ENCODE measurements at places on chromosomes 12 and 14.

GRCh38 chr14:93811020-93811419 lies 22.7 kb upstream of the PRIMA1 start:
- no peak for DNase-seq

GRCh38 chr12:105574056-105574715 lies 243.7 kb downstream of the C12orf75 start:
- no peak for DNase-seq

GRCh38 chr14:76936483-76936882 lies 92.0 kb downstream of the IRF2BPL start:
- no peak for DNase-seq

GRCh38 chr12:102746963-102747362 lies 170.1 kb downstream of the PAH start:
- no peak for DNase-seq

- no peak for DNase-seq
Observed at GRCh38 chr14:77882098-77882497, 82.2 kb downstream of the ADCK1 start.

GRCh38 chr12:123941000-123941399 lies 31.6 kb downstream of the CCDC92 start:
- no peak for DNase-seq

GRCh38 chr12:63937378-63938316 lies 93.1 kb downstream of the SRGAP1 start:
- DNase-seq, result no peak

DNA sequence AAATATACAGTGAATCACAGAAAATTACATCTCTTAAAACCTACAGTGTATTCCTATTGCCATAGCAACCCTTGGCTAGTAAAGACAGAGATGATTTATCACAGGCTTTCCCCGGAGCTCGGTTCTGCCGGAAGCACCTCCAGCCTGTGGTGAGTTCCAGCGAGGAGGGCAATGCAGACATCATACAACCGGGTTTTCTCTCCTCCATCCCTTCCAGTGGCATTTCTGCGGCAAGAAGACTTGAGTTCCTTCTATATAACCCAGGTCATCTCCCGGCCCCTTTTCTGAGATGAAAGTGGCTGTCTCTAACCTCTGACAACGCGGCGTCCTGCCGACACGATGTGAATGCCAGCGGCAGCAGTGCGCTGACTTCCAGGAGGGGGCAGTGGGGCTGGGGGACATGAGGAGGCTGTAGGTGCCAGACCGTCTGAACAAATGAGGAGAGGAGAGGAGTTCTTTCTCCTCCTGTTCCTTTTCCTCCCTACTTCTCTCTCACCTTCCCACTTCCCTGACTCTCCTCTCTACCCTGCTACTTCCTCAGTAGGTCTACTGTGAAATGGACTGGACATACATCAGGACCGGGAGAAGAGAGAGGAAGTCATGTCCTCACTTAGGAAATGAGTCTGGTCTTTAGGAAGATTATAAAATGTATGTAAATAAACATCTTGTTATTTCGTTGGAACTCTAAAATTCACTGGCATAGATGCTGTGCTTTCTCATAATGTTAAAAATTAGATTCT lies 68.6 kb upstream of the MAX start:
- DNase-seq, result peak; percentile 2

- no peak for DNase-seq
Observed at GRCh38 chr14:64060199-64060545, 207.4 kb downstream of the SYNE2 start.

- no peak for DNase-seq
Observed at GRCh38 chr12:131987552-131987951, 37.8 kb downstream of the EP400 start.

DNA sequence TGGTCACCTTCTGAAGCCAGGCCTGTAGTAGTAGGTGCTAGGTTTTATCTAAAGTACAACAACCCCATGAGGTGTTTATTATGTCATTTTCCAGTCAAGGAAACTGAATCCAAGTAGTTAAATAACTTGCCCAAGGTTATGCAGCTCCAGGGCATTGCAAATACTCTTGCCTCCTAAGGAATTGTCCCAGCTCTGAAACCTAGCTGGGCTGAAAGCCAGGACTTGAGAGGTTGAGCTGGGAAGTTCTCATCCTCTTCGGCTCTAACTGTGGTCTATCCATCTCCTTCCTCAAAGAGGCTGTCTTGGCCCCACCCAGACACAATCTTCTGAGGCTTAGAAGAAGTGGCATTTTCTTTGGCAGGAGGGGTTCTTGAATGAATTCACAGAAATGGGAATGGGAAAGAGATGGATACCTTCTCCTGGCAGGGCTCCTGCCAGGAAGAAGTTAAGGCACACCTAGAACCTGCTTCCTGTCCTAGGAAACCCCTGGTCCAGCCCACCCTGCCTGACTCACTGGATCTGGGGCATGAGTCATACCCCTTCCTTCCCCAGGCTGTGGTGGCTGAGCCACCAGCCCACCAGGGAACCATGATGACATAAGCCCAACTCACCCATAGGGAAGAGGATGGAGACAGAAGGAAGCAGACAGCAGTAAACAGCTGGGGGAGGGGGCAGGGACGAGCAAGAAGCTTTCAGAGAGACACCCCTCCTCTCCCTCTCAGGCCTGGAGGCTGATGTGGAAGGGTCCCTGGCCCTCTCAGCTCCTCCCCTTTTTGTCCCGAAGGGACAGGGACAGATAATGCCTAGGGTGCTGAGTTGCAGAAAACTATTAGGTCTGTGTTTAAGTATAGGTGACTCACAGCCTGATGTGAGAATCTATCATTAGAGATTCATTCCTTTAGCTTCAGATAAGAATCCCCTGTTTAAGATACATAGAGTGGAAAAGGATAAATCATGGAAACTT lies 2.1 kb upstream of the PLEK2 start:
- peak; percentile 29 for DNase-seq

GRCh38 chr14:67746927-67747326 lies 45.2 kb downstream of the RDH12 start:
- DNase-seq, result no peak

DNA sequence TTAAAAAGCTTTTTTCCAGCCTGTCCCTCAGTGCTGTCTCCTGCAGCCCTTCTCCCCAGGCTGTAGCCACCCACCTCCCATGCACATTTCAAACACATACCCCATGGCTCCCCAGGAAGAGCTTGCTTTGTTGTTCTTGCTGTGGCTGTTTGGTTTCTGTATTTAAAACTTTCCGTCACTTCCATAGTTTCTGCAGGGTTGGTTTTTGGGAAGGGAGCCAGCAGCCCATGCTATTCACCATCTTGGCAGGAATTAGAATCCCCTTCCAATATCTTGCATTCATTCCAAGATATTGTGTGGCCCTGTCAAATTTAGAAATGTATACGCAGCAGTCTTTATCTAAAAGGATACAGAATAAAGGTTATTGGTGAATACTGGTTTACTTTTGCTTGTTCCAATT lies 29.6 kb downstream of the CFAP251 start:
- no peak for DNase-seq

GRCh38 chr14:71659159-71659558 lies 273.1 kb upstream of the RGS6 start:
- no peak for DNase-seq

GRCh38 chr14:97703006-97703760 lies 906.0 kb downstream of the VRK1 start:
- no peak for DNase-seq

GRCh38 chr14:61866932-61867920 lies 105.0 kb downstream of the SNAPC1 start:
- no peak for DNase-seq

- DNase-seq, result no peak
Observed at GRCh38 chr12:73598626-73599025, 939.0 kb upstream of the ATXN7L3B start.

GRCh38 chr14:95504135-95505029 lies 12.1 kb downstream of the SYNE3 start:
- DNase-seq, result no peak

DNA sequence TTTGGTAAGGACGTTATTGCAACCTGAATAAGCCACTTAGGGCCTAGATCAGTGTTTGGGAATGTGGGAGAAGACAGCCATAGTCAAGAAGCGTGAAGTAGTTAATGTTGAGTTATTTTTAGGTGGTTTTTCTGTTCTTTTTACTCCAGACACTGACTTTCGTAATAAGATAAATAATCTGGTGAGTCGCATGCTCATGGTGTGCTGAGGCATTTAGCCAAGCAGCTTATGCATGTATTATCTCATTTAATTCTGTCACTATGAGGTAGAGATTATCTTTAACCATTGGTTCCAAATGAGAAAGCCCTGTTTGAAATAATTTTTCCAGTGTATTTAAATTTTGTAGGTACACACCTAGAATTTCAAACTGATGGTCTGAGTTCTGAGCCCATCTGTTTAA lies 67.3 kb downstream of the RCOR1 start:
- no peak for DNase-seq

DNA sequence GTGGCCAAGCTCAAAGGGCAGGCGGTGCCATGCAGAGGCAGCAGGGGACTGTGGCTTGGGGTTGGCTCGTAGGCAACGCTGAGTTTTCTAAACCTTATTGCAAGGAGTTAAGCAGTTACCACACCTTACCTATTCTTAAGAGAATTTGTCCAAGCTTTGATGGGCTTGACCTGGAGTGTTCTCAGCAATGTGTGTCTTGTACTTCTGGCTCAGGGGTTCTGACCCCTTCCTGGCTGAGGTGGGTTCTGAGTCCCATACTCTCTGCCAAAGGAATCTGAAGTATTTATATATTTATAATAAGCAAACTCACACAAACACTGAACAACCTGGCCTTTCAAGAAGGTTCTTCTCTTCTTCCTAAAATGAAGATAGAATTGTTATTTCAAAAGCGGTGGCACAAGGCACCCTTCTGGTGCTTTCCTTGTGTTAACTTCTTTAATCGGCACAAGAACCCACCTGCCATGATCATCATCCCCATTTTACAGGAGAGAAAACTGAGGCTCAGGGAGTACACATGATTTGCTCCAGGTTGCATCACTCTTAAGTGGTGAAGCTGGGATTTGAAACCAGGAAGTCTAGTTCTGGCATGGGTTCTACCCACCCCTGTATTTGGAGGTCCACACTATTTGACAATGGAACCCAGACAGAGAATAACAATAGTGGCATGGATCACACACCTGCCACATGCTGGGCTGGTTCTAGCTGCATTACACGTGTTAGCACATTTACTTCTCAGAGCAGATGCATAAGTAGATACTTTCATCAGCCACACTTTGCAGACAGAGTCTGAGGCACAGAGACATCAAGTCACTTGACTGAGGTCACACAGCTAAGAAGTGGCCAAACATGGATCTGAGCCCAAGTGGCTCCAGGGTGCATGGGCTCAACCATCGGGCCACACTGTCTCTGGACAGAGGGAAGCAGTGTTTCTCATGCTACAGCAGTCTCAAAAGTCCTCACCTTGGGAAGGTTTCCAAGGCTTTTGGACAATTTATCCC lies 224.0 kb downstream of the AACS start:
- no peak for DNase-seq

- DNase-seq, result no peak
Observed at GRCh38 chr12:75208856-75209811, 505 bp downstream of the KCNC2 start.

GRCh38 chr14:101209594-101209993 lies 306.1 kb upstream of the RTL1 start:
- DNase-seq, result no peak

DNA sequence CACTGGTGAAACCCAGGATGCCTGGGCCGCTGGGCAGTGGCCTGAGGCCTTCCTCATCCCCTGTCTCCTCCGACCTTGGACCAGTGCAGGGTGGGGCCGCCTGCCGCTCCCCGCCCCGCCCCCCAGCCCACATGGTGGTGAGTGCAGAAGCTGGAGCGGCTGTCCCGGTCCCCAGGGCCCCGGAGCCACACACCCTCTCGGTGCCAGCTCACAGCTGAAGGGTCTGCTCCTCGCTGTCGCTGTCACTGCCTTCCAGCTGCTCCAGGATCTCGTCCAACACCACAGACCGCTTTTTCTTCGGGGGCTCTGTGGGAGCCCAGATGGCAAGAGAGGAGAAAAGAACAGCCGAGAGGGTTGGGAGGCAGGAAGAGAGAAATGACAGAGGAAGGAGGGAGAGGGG lies 143.1 kb downstream of the RBM19 start:
- DNase-seq, result no peak

DNA sequence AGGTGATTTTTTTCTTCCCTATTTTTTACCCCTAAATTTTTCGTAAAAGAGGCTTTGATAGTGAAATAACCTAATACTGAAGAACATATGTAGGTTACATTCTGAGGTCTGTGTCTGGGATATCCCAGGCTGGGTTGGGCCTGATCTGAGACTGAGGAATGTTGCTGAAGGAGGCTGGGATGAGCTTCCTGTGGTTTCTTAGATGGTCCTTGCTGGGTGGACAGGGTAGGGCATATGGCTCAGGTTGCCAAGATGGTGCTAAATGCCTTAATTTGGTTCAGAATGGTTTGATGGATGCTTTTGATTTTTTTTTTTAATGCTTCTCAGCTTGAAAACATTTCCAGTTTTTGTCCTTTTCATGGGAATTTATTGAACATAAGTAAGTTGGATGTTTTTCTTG lies 124.6 kb upstream of the PMCH start:
- no peak for DNase-seq

DNA sequence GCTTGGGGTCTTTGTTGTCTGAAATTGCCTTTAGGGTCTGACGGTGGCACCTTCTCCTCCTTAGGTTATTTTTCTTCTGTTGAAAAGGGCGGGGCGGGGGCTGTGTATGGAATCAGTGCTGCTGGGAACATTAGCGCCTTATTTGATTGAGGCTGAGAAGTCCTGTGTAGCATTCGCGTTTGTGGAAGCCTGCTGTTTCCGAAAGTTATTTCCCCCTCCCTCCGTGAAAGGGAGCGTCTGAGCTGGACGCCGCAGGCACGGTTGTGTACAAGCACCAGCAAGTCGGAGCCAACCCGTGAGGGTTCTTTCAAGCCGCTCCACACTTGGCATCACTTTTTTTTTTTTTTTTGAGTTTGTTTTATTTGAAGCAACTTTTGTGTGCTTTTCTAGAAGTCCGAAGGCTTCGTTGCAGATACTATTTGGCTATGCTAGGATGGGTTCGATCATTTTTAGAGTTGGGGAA lies 1.1 kb downstream of the SYNE2 start:
- peak; percentile 35 for DNase-seq

DNA sequence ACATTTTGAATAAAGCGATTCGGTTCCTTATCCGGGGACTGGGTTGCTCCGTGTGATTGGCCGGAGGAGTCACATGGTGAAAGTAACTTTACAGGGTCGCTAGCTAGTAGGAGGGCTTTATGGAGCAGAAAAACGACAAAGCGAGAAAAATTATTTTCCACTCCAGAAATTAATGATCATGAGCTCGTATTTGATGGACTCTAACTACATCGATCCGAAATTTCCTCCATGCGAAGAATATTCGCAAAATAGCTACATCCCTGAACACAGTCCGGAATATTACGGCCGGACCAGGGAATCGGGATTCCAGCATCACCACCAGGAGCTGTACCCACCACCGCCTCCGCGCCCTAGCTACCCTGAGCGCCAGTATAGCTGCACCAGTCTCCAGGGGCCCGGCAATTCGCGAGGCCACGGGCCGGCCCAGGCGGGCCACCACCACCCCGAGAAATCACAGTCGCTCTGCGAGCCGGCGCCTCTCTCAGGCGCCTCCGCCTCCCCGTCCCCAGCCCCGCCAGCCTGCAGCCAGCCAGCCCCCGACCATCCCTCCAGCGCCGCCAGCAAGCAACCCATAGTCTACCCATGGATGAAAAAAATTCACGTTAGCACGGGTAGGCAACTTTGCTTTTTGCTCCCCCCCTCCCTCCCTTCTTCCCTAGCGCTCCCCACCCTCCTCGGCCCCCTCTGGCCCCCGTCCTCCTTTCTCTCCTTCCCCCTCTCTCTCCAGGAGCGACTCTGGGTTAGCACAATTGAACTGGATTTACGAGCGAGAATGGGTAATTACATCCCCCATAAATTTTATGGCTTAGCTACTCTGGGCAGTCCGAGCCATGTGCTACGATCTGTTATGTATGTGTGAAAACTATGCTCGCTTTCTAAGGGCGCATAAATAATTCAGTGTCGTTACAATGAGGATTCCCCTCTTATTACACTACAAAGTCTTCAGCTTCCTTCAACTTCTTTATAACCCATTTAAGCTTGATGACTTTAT lies at the start of gene HOXC4:
Gene HOXC4, plus strand, starts transcription at position 85 of the 991 bp plus-strand sequence. Its CDS starts 88 bp downstream, at position 173.
- DNase-seq, result no peak
